ENCODE measurements at places on chromosomes 6 and 20. TPM values are rescaled to one million over a fixed set of nuclear protein-coding genes. Genes with fewer than 3 reads are reported as not detected.

SALL4 gene
- 0.41 TPM for total RNA-seq

PACSIN1 gene
- 1.7 TPM for total RNA-seq

SSR1 gene
- total RNA-seq = 40.5 TPM

HDGFL1 gene
- total RNA-seq = not detected

UNC5CL gene
- total RNA-seq = 1.4 TPM

TSPO2 gene
- total RNA-seq = not detected

PLN gene
- total RNA-seq = not detected

PDYN gene
- total RNA-seq = not detected

SLC24A3 gene
- total RNA-seq = not detected

NHSL1 gene
- not detected for total RNA-seq

ARMC12 gene
- total RNA-seq = 1.5 TPM

NUP153 gene
- total RNA-seq = 76.4 TPM

GABBR1 gene
- total RNA-seq = 21.8 TPM

SULF2 gene
- 1.2 TPM for total RNA-seq

SIRPD gene
- total RNA-seq = not detected

PDE7B gene
- total RNA-seq = 0.11 TPM

ZSWIM1 gene
- total RNA-seq = 8.5 TPM

LST1 gene
- total RNA-seq = 14.2 TPM
